ENCODE measurements at places on chromosomes 13 and 19.
A peak's percentile ranks its signal among the peaks of the same experiment; 100 is the strongest.

DNA sequence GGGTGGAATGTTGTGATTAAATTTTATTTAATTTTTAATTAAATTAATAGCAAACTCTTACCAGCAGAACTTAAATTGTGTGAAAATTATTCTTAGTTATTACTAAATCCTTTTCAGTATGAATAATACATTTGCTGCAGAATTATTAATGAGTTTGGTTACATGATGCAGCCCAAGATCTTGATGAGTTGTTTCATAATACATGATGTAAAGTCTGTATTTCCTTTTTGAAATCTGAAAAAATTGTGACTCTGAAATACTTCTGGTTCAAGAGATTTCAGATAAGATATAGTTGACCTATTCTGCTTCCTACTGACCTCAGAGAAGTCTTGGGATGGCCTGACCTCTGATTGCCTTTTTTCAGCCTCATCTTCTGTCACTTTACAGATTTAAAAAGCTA lies 11.1 kb downstream of the SAE1 start:
- no peak for DNase-seq

DNA sequence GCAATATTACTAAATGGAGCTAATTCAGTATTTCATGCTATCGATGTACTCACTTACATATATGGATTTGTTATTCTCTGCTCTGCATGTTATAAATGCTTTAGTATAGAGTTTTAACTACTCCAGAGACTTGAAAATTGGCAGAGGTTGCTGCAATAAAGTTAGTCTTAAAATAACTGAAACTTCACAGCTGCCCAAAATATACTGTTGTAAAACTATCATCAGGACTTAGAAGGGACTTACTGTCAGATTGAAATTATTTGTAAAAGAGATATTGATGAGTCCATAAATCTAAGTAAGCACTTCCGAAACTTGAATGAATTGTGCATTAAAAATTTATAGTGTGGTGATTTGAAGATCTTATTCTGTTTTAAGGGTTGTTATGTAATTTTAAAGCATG lies 1178.2 kb upstream of the PCDH20 start:
- DNase-seq = no peak

- DNase-seq = no peak
Measured at GRCh38 chr19:2250766-2251105, 1.6 kb downstream of the AMH start.

- no peak for DNase-seq
Measured at GRCh38 chr13:26473571-26474230, 83.8 kb upstream of the WASF3 start.

DNA sequence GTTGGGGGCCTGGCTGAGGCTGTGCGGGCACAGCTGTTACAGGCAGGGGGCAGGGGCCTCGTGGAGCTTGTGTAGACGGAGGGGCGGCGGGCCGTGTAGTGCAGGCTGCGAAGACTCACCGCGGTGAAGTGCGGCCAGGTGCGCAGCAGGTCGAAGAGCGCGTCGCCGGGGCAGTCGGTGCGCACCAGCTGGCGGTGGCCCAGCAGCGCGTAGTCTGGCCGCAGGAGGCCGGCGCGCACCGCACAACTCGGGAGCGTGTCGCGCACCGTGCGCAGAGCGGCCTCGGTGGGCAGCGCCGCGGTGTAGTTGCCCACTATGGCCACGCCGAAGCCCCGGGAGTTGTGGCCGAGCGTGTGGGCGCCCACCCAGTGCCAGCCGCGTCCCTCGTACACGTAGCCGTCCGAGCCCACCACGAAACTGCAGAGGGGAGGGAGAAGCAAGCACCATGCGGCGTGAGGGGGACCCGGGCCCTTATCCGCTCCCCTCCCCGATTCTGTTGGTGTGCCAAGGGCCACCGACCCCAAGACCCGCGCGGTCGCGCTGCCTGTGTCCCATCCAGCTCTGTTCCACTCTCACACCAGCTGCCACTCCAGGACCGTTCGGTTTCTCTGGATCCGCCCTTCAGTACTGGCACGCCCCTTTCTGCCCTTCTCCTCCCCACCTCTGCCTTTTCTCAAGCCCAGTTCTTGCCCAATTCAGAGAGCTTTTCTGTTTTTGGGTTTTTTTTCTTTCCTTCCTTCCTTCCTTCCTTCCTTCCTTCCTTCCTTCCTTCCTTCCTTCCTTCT lies 5.4 kb upstream of the RASAL3 start:
- DNase-seq = peak; percentile 56

- no peak for DNase-seq
Measured at GRCh38 chr13:93118081-93118615, 108.5 kb upstream of the GPC6 start.

DNA sequence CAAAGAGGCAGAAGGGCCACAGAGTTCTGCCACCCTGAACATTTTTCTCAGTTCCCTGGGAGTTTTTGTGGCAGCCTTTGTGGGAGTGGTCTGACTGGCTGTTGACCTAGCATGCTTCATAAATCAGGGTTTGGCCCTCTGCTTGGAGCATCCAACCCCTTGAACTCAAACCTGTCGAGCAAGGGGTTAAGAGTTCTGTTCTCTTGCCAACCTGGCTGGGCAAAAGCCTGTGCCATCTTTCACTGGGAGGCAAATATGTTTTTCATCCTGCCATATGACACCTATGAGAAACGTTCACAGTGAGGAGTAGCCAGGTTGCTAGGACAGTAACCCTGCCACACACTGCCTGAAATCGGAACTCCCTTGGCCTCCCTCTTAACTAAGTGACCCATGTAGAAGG lies 7.7 kb upstream of the TEX26 start:
- no peak for DNase-seq

GRCh38 chr13:30972888-30973377 lies 40.5 kb downstream of the TEX26 start:
- DNase-seq = no peak

- no peak for DNase-seq
Measured at GRCh38 chr19:12986726-12987125, 8.5 kb upstream of the NFIX start.

- no peak for DNase-seq
Measured at GRCh38 chr19:32866061-32866460, 3.5 kb downstream of the SLC7A9 start.

DNA sequence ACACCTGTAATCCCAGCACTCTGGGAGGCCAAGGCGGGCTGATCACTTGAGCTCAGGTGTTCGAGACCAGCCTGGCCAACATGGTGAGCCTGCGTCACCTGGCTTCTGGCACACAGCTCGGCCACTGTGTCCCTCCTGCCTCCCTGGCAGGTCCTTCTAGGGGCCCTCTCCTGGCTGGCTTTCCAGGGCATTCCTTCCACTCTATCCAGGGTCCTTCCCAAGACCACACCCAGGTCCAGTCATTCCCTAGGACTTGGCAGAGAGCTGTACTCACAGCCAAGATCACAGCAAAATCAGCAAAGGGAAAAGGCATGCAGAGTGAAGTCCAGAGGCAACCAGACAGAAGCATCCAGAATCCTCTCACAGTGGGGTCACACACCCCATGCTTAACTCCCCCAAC lies 9.7 kb upstream of the HSH2D start:
- no peak for DNase-seq

DNA sequence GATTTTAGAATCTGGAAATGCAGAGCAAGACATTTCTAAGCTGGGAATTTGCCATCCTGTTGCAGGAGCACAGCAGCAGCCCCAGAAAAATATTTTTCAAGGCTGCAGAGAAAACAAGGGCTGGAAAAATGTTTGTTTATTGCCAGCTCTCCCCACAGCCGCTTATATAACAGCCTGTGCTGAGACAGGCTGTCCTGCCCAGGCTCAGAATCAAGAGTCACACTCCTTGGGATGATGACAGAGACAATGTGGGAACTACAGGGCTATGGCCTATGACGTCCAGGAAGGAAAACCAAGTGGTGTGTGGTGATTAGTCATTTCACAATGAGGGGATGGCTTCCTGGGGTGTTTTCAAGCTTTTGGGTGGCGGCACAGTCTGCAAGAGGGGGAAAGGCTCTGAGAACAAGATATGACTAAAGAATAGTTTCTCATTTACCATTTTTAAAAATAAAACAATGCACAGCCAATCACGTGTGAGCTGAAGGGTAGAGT lies 136.3 kb upstream of the SERP2 start:
- DNase-seq = peak; percentile 40

- no peak for DNase-seq
Measured at GRCh38 chr19:8397271-8397670, 7.1 kb downstream of the RAB11B start.

DNA sequence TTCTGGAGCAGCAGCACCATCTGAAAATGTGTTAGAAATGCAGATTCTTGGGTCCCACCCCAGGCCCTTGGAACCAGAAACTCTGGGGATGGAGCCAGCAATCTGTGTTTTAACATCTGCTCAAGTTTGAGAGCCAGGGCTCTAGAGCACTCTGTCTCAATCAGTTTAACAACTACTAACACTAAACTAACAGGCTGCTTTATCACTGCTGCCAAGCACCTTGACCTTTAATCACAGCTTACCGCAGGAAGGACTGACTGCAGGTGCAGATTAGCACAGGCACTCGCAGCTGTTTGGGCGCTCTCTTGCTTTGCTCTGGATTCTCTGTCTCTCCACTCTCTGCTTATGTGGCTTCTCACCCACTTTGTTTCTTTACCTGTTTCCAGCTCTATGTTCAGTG lies 163.5 kb downstream of the MTUS2 start:
- DNase-seq = no peak

DNA sequence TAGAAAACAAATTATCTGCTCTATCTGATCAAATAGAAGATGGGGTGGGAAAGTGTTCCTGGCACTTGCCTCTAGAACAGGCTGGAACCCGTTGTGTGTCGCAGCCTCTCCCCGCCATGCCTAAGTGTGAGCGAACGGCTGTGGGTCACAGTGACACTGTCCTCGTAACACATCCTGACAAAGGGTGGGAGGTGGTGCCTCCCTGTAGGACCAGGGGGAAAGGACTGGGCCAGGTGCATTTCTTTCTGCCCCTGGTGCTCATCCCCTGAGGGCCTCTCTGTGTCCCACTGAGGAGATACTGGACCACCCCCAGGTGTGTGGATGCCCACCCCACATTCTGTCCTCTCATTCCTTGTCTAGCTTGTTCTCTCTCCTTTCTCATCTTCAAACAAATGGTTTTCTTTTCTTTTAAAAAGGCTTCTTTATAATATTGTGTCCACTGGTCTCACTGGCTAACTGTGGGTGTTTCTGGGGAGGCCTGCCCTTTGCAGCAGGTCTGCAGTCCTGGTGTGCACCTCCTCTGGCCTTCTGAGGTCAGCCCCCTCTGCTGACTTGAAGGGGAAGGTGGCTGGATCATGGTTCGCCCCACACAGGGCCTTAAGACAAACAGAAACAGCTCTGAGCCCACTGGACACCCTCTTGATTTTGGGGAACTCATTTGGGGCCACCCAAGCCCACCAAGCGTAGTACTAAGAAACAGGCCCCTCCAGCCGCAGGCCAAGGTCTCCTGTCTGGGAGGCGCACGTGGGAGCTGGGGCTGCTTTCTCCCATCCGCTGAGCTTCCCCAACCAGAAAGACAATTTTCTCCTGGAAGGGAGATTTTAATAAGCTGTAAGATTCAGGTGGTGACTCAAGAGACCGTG lies 152.5 kb upstream of the SOX1 start:
- DNase-seq = no peak

- no peak for DNase-seq
Measured at GRCh38 chr13:101217086-101217485, 199.2 kb downstream of the NALCN start.

Measured in activated CD4-positive, alpha-beta T cell treated with anti-CD3 and anti-CD28 coated beads for 36 hours (primary cell).